ENCODE measurements at places on chromosomes 3 and 15.

- no peak for DNase-seq
Measured at GRCh38 chr15:39579487-39580116, 1.3 kb upstream of the THBS1 start.

DNA sequence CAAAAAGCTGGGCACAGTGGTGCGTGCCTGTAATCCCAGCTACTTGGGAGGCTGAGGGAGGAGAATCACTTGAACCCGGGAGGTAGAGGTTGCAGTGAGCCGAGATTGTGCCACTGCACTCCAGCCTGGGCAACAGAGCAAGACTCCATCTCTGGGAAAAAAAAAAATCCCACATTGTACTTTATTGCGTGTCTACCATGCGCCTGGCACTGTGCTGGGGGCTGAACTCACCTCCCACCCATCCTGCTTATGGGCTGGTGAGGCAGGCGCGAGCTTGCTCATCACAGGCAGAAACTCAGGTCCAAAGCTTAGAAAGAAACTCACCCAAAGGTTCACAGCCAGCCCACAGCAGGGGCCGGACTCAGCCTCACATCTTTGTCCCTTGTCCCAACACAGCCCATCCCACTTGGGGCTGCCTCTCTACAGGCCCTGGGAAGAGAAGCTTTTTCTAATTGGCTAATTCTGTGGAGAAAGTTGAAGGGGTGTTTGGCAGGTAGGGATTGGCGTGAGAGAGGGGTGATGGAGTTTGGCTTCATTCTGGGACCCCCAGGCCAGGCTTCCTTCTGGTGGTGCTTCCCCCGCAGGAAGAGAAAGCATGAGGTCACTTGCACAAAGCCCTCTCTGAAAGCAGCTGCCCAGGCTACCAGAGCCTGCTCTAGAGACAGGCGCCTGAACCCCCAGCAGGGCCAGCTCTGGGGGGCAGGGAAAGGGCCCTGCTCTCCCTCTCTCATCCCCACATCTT is 122.6 kb upstream of the SMAD3 start:
- no peak for DNase-seq

DNA sequence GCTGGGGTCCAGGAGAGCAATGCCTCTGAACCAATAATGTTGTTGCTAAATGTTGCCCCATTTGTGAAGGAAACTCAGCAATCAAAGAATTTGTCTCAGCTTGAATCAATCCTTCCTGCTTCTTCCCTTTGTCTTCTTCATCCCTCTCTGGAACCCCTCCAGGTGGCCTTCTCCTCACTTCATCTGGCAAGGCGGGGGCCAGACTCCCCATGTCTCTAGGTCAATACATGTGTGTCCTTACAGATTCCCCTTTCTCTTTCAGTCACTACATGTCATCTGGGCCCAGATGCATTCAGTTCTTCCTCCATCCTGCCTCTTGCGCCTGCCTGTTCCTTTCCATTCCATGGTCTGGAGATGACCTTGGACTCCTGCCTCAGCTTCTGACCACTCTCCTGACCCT is 8.0 kb upstream of the LTF start:
- DNase-seq: no peak

GRCh38 chr3:135989242-135989641 is 23.7 kb downstream of the PPP2R3A start:
- DNase-seq: no peak

DNA sequence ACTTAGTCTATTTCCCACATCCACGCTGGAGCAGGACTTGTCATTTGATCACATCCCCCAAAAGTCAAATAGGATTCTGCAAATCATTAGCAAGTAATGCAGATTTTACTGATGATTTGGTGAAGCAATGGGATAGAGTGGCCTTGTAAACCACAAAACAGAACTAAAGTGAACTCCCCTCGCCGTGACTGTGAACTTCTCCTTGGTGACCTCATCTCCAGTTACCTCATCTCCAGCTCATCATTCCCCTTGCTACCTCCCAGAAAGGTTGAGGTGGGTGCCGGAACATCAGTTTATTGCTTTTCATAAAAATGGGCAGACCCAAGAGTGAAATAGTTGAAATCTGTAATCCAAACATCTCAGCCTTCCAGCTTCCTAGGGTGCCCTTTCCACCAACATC is 36.7 kb upstream of the ADPGK start:
- DNase-seq: no peak

All from stimulated activated CD4-positive, alpha-beta T cell treated with anti-CD3 and anti-CD28 coated beads, TNF-alpha, amount 100 ng/mL, for 48 hours (primary cell).